ENCODE measurements at places on chromosomes 6 and 20.
A peak's percentile ranks its signal among the peaks of the same experiment; 100 is the strongest.

- peak; percentile 43 for DNase-seq
Observed at GRCh38 chr6:41707565-41708200, 27.7 kb downstream of the TFEB start.

DNA sequence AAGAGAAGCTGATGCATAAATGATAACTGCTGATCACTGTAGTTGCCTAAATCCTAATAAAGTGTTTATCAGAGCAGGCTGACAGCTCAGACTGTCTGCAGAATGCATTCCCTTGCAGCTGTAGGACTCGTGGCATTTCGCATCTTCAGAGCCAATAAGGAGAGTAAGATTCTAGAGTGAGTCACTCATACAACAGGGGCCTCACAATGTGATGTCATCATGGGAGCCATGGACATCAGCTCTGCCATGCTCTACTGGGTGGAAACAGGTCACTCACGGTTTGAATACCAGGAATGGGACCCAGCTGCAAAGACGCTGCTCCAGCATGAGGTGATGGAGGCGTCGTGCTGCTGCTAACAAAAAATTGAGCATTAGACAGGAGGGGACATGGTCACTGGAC lies 7.4 kb downstream of the FAM209B start:
- DNase-seq, result no peak

DNA sequence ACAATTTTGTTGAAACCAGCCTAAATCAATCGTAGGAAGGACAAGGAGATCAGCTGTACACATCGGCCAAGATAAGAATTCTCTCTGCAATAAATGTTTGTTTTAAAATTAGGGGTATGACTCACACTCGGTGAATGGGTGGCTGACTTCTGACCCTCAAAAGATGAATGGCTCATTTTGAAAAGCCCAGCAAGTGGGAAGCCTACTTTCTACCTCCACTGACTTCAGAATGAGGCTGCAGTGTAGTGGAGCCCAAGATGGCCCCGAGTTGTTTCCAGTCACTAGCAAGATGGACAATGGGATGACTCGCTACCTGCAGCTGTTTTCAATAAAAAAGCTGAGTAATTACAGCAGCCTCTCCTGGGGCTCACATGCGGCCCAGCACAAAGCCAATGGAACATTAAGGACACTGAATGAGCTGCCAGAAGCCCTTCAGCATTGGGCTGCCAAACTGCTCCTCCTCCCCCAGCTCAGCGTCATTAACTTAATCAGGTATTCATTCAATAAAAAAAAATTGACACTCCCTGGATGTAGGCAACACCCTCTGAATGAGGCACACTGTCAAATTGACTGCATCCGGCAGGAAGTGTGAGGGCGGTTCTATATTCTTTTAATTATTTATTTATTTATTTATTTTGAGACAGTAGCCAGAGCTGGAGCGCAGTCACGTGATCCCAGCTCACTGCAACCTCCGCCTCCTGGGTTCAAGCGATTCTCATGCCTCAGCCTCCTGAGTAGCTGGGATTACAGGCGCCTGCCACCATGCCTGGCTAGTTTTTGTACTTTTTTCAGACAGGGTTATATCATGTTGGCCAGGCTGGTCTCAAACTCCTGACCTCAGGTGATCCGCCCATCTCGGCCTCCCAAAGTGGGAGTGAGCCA lies 107.3 kb downstream of the GMPR start:
- no peak for DNase-seq

DNA sequence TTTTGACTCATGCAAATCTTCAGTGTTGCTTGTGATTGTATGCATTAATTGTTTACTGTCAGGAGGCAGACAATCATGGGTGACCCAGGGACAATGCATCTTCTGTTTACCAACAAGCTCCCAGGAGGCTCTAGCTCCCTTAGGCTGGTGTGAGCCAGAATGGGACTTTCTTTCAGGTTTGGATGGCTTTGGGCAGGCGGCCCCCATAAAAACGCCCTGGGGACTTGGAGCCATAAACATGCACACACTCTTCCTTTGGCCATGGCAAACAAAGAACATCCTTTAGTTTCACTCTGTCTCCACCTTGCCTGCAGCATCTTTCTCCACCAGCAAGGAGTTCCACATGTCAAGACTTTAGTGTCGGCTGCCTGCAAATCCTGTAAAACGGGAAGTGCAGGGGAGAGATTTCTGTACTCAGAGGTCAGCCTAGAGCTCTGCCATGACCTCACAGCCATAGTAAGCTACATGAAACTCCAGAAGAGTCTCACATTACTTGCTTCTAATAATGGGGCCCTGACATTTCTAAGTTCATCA lies 127.6 kb downstream of the MAP3K7 start:
- DNase-seq, result no peak

- DNase-seq, result no peak
Observed at GRCh38 chr6:113401231-113401630, 455.9 kb upstream of the MARCKS start.

DNA sequence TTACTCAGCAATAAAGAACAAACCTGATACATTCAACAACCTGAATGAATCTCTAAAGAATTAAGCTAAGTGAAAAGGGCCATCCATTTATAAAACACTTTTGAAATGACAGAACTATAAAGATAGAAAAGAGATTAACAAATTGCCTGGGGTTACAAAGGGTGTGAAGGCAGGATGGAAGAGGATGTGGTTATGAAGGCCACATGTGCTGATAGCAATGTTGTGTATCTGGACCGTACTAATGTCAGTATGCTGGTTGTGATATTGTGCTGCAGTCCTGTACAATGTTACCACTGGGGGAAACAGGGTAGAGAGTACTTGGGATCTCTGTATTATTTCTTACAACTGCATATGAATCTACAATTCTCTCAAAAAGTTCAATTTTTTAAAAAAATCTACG lies 36.4 kb downstream of the ELOVL5 start:
- no peak for DNase-seq

Measured in stimulated activated CD4-positive, alpha-beta T cell treated with anti-CD3 and anti-CD28 coated beads, Interleukin-15, amount 100 ng/mL, for 24 hours (primary cell).